ENCODE measurements at places on chromosomes 6 and 20. TPM values are rescaled to one million over a fixed set of nuclear protein-coding genes. Genes with fewer than 3 reads are reported as not detected.

C20orf141 gene
- polyA plus RNA-seq = not detected

DNA sequence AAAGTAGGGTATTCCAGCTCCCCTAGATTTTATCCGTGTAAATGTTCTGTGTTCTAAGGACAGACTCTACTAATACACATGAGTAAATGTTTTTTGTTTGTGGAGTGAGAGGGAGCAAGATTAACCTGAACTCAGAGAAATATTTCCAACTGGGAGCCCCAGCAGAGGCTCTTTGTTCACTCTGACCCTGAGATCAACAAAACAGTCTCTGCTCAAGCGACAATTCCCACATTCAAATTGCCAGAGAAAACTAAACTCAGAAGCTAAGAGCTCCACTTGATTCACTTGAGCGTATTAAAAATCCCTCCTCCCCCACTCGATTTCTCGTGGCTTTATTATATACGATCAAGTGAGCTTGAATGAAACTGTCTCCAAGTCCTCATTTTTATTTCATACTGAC lies 413.9 kb upstream of the JARID2 start:
- no peak for DNase-seq

C6orf15 gene
- not detected for polyA plus RNA-seq

GRCh38 chr6:15405129-15406068 lies 159.5 kb downstream of the JARID2 start:
- no peak for DNase-seq

C6orf141 gene
- 0.29 TPM for polyA plus RNA-seq

CNBD2 gene
- polyA plus RNA-seq = 18.4 TPM

KCNK16 gene
- polyA plus RNA-seq = not detected

TINAG gene
- 0.04 TPM for polyA plus RNA-seq

GRCh38 chr6:154306696-154307095 lies 49.9 kb downstream of the IPCEF1 start:
- DNase-seq = no peak

DNA sequence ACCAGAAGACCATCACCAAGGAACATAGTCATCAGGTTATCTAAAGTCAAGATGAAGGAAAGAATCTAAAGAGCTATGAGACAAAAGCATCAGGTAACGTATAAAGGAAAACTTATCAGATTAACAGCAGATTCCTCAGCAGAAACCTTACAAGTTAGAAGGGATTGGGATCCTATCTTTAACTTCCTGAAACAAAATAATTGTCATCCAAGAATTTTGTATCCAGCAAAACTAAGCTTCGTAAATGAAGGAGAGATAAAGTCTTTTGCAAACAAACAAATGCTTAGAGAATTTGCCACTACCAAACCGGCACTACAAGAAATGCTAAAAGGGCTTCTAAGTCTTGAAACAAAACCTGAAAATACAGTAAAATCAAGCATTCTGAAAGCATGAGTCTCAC lies 71.0 kb downstream of the HECA start:
- DNase-seq = no peak

DNA sequence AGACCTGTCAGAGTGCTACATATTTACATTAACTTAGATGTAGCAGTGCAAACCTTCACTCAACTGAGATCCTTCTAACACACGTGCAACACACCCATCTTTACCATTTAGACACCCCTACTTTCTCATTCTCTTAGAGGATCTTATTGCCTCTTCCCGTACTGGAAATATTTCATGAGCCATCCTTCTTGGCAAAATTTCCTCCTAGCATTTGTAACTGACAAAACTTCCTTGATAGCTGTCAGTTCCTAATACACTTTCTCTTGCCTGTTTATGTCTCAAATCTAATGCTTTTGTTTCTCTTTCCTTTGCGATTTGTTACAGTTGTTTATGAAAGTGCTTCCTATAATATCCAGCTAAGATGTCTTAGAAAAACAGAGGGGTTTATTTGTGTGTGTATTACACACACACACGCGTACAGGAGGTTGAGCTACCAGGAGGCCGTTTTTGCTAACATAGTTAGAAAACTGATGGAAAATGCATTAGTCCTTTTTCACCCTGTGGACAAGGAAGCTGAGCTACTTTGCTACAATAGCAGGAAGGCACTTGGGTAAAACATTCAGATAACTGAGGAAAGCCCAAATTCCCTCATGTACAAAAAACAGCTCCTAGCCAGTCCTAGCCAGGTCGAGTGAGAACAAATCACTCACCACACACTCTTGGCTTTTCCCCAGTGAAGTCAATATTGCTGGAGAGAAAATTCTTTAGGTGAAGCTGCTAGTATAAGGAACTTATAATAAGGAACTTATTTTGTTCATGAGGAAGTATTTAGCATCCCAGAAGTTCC lies 153.6 kb downstream of the NFATC2 start:
- DNase-seq = no peak

Measured in psoas muscle (tissue), 8 donors.